ENCODE measurements at places on chromosomes 7 and 10. TPM values are rescaled to one million over a fixed set of nuclear protein-coding genes. Genes with fewer than 3 reads are reported as not detected.

DNA sequence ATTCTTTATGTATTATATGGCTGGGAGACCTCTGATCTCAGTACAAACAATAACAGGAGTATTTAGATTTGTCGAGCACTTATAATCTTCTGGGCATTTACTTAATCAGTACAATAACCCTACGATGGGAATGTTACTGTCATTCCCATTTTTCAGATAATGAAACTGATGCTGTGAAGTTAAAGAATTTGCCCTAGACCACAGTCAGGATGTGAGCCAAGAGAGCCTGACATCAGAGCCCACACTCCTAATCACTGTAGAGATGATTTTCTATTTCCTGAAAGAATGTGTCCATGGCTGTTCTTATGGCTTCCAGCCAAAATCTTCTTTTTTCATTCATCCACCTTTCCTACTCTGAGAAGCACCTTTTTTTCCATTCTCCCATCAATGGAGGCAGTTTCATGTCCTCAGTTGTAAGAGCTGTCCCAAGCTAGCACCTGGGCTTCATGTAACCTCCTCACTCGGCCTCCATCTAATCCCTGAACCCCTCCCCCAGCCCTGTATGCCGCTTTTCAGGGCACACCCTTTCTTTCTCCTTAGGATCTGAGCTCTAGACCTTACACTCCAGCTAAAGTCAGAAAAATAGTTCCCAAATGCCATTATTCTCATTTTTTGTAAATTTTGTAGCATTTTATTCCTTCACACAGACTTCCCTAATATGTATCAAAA lies 12.2 kb upstream of the CAV1 start:
- H3K27ac ChIP-seq: no peak overlapping the region
- peaks cover 3% of the 10 kb centered on the region for H3K4me1 ChIP-seq
- H3K36me3 ChIP-seq: no peaks in the 10 kb centered on the region
- no peak for DNase-seq

GRCh38 chr10:103660364-103661197 lies 167.1 kb downstream of the NEURL1 start:
- peak overlapping the region; percentile 54 for H3K4me3 ChIP-seq
- peaks cover 3% of the 10 kb centered on the region for H3K36me3 ChIP-seq
- H3K4me1 ChIP-seq: peaks cover 6% of the 10 kb centered on the region
- H3K27me3 ChIP-seq: no peaks in the 10 kb centered on the region

Gene WEE2
- total RNA-seq: 0.05 TPM

GRCh38 chr10:6058682-6059475 lies 3.3 kb downstream of the IL2RA start:
- H3K4me3 ChIP-seq: no peak overlapping the region
- no peak for DNase-seq
- no peaks in the 10 kb centered on the region for H3K36me3 ChIP-seq
- H3K27me3 ChIP-seq: no peaks in the 10 kb centered on the region
- H3K27ac ChIP-seq: no peak overlapping the region
- H3K4me1 ChIP-seq: peaks cover 10% of the 10 kb centered on the region

- no peaks in the 10 kb centered on the region for H3K36me3 ChIP-seq
- H3K27ac ChIP-seq: no peak overlapping the region
- no peak overlapping the region for H3K4me3 ChIP-seq
- H3K27me3 ChIP-seq: peaks cover 59% of the 10 kb centered on the region
Measured at GRCh38 chr7:151166629-151167196, 781 bp downstream of the GBX1 start.

- H3K4me3 ChIP-seq: no peak overlapping the region
- no peak for DNase-seq
- no peaks in the 10 kb centered on the region for H3K36me3 ChIP-seq
- no peaks in the 10 kb centered on the region for H3K27me3 ChIP-seq
Measured at GRCh38 chr7:106332201-106332600, 47.4 kb upstream of the NAMPT start.

- H3K27me3 ChIP-seq: no peaks in the 10 kb centered on the region
- H3K27ac ChIP-seq: no peak overlapping the region
- no peaks in the 10 kb centered on the region for H3K4me1 ChIP-seq
- H3K36me3 ChIP-seq: no peaks in the 10 kb centered on the region
- DNase-seq: no peak
- no peak overlapping the region for H3K4me3 ChIP-seq
Measured at GRCh38 chr10:130484468-130485180, 348.4 kb downstream of the GLRX3 start.

DNA sequence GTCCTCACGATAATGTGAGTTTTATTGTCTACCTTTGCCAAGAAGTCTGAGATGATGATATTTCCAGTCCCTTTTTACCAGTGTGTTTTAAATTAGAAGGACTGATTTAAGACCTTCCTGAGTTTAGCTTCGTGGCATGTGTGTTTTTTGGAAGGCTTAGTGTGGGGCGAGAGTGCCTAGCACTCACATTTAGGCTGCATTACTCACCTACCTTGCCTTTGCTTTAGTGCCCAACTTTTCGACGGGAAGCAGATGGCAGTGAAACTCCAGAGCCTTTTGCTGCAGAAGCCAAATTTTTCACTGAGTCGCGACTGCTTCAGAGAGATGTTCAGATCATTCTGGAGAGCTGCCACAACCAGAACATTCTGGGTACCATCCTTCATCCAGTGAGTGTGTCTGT lies 50.9 kb downstream of the SND1 start:
- H3K4me1 ChIP-seq: no peaks in the 10 kb centered on the region
- H3K27me3 ChIP-seq: no peaks in the 10 kb centered on the region
- peaks cover 41% of the 10 kb centered on the region for H3K36me3 ChIP-seq
- DNase-seq: no peak
- no peak overlapping the region for H3K4me3 ChIP-seq

DNA sequence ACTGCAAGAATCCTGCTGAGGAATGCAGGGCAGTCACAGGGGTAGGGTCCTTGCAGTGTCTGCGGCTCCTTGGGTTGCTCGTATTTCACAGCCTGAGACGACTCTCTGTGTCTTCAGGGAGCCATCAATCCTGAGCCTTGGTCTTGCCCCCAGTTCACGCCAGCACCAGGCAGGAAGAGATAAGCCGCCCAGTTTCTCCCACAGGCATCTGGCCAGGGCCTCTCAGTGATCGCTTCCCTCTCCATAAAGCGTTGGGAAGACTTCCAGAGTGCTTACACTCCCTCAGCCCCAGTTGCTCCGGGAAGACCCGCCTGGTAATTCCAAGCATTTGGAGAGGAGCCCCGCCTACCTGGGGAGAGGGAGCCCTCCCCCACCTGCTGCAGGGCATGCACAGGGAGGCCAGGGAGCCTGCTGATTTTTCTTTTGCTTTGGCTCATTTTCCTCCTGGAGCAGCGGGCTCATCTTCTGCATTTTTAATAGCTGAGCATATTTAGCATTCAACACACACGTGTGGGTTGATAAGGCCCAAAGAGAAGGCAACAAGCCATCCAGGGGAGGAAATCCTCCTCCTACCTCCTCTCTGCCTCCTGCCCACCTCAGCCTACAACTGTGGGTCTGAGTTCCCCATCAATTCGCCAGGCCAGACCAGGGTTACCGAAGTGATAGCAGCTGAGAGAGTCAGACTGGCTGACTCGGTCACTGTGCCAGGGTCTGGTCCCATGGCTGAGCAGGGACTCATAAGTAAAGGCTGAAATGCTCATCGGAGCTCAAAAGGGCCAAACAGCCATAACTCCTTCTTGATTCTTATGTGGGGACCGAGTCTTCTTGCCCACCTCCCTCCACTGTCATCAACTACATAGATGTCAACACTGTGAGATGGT lies 74.4 kb upstream of the EFCAB10 start:
- H3K4me3 ChIP-seq: no peak overlapping the region
- H3K27ac ChIP-seq: no peak overlapping the region
- H3K27me3 ChIP-seq: no peaks in the 10 kb centered on the region

- H3K27ac ChIP-seq: no peak overlapping the region
- no peaks in the 10 kb centered on the region for H3K27me3 ChIP-seq
- H3K36me3 ChIP-seq: no peaks in the 10 kb centered on the region
- H3K4me3 ChIP-seq: no peak overlapping the region
Measured at GRCh38 chr10:15197911-15198310, 29.4 kb upstream of the NMT2 start.

Gene HSPA14
- 35.2 TPM for total RNA-seq

GRCh38 chr7:5470816-5471215 lies 47.2 kb upstream of the TNRC18 start:
- H3K27me3 ChIP-seq: no peaks in the 10 kb centered on the region
- H3K27ac ChIP-seq: no peak overlapping the region
- no peak overlapping the region for H3K4me3 ChIP-seq
- no peaks in the 10 kb centered on the region for H3K36me3 ChIP-seq
- DNase-seq: no peak

GRCh38 chr7:150830937-150831336 lies 21.4 kb upstream of the AOC1 start:
- no peaks in the 10 kb centered on the region for H3K27me3 ChIP-seq
- DNase-seq: no peak
- no peaks in the 10 kb centered on the region for H3K36me3 ChIP-seq

- no peaks in the 10 kb centered on the region for H3K36me3 ChIP-seq
- H3K27ac ChIP-seq: no peak overlapping the region
- H3K27me3 ChIP-seq: no peaks in the 10 kb centered on the region
Measured at GRCh38 chr7:117312593-117313580, 10.0 kb downstream of the WNT2 start.

GRCh38 chr10:67077376-67077775 lies 151.5 kb downstream of the LRRTM3 start:
- H3K4me3 ChIP-seq: no peak overlapping the region
- H3K27ac ChIP-seq: no peak overlapping the region
- H3K4me1 ChIP-seq: no peaks in the 10 kb centered on the region
- DNase-seq: no peak

Gene PTPN20
- 1.2 TPM for total RNA-seq

Gene LMTK2
- 5.4 TPM for total RNA-seq

- no peak overlapping the region for H3K27ac ChIP-seq
- no peak overlapping the region for H3K4me3 ChIP-seq
- no peaks in the 10 kb centered on the region for H3K27me3 ChIP-seq
- peak; percentile 16 for DNase-seq
- no peaks in the 10 kb centered on the region for H3K36me3 ChIP-seq
Measured at GRCh38 chr7:145036604-145037405, 201.0 kb upstream of the TPK1 start.

DNA sequence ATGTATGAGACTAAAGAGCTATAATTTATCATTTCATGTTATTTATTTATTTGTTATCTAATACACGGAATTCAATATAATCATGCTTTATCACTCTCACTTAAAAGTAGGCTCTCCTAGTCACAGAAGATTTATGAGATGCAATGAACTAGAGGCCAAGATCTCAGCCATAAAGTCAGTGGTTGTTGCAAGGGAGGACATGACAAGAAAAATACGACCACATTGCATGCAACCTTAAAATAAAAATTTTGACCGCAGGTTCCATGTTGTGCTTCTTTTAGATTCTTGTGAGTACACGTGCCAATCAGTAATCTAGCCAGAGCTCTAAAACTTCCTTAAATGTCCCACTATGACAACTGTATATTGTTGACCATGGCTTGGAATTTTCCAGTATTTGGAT lies 75.9 kb upstream of the SP8 start:
- H3K27ac ChIP-seq: no peak overlapping the region
- H3K36me3 ChIP-seq: no peaks in the 10 kb centered on the region
- no peak for DNase-seq
- no peak overlapping the region for H3K4me3 ChIP-seq
- no peaks in the 10 kb centered on the region for H3K4me1 ChIP-seq

GRCh38 chr10:129647590-129647989 lies 180.5 kb downstream of the MGMT start:
- DNase-seq: no peak
- no peaks in the 10 kb centered on the region for H3K27me3 ChIP-seq
- H3K27ac ChIP-seq: no peak overlapping the region
- H3K4me1 ChIP-seq: no peaks in the 10 kb centered on the region
- H3K4me3 ChIP-seq: no peak overlapping the region

DNA sequence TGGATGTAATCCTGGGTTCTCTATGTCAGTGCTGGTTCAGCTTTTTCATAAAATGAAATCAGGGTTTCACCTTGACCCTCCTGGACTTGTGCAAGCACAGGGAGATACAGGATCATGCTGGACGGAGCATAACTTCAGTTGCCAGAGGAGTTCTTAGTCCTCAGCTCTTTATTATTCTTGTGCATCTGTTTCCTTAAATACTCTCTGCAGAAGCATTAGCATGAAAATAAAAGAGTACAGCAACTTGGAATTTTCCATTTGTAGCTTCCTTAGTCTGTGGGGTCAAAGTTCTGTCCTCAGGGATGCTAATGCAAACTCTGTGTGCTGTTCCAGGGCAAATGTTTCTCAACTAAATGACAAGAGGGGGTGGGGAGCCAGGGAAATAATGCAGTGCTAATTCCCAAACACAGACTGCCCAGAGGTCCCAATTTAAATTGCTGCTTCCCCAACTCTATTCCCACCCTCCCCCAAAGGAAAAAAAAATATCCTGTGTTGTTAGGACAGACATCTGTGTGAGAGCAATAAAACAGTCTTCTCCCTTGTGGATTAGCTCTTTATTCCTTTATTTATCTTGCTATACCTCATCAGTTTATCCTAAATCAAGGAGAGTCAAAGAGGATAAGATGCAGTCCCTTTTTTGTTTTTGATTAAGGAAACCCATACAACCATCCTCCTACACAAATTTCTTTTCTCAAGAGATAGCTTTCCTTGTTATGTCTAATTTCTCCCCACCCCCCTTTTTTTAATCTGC lies 905.0 kb downstream of the LRMDA start:
- H3K36me3 ChIP-seq: no peaks in the 10 kb centered on the region
- H3K4me1 ChIP-seq: no peaks in the 10 kb centered on the region
- no peak overlapping the region for H3K27ac ChIP-seq
- no peak for DNase-seq
- H3K4me3 ChIP-seq: no peak overlapping the region

DNA sequence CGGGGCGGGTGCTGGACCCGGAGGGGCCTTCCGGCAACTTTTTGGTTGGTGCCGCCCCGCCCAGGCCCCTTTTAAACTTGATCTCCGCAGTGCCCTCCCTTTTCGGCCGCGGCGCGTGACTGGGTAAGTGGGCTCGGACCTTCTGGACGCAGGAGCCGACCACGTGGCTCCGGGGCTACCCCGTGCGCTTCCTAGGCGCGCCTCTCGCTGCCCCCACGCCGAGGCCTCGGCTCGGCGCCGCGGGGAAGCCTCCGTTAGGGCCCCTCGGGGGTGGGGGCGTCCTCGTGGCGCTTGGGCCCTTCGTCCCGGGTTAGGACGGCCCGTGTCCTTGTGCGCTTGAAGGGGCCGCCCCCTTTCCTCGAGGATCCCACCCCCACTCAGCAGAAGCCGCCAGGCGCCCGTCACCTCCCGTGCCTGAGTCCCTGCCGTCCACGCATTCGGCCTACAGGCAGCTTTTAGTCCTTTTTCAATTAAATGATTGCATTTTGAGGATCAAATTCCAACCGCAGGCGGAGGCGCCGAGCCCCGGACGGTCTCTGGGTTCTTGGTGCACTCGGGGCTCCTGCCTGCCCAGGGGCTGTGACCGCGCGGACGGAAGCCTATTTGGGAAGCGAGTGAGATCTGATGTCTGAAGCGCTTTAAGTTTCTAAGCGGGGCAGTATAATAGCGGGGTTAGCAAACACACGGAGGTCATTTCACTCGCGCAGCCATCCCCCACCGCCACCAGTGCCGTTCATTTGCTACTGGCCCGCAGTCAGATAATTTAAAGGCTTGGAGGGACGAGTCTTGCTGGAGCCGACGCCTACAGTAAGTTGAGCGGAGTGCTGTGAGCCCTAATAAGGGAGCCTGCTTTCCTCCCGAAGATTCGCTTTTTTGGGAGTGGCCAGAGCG lies 31.8 kb upstream of the TOMM7 start:
- peak; percentile 44 for DNase-seq
- no peaks in the 10 kb centered on the region for H3K36me3 ChIP-seq
- peak overlapping the region; percentile 87 for H3K4me3 ChIP-seq
- peaks cover 15% of the 10 kb centered on the region for H3K4me1 ChIP-seq

Gene CAV1
- total RNA-seq: 26.4 TPM

Gene CCDC146
- total RNA-seq: 8.7 TPM

Measured in thymus (tissue), 14 donors.